ENCODE measurements at places on chromosomes 13 and 19. TPM values are rescaled to one million over a fixed set of nuclear protein-coding genes. Genes with fewer than 3 reads are reported as not detected.

DNA sequence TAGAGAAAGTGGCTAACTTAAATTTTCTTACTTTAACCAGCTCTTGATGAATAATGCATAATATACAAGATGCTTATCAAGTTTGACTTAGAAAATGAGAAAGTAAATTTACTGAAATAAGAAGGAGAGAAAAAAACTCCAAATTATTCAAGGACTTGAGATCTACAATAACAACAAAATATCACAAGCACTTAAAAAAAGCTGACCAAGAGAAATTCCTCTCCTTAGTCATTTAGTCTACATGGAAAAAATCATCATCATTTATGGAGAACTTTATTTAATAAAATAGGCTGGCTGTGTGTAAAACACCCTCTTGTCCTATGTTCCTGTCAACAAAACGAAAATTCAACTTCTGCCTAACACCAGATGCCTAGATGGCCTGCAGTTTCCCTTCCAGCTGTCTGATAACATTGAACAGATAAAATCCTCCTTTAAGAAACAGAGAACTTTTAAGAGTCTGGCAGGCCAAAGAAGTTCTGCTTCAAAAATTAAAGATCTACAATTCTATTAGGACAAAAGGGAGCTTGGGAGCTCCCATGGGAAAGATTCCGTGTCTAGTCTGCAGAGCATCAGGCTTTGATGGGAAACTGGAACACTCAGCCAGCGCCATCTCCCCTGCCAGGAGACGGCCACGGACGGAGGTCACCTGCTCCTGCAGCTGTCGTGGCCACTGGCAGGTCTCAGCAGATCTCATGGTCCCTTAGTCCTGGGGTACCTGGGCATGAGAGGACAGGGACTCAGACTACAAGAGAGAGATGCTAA, 37.9 kb upstream of the ATP11A start:
- no peak for DNase-seq

- no peak for DNase-seq
Measured at GRCh38 chr13:95301968-95302393, 730 bp upstream of the ABCC4 start.

The NCAN gene
- 0.36 TPM for total RNA-seq

DNA sequence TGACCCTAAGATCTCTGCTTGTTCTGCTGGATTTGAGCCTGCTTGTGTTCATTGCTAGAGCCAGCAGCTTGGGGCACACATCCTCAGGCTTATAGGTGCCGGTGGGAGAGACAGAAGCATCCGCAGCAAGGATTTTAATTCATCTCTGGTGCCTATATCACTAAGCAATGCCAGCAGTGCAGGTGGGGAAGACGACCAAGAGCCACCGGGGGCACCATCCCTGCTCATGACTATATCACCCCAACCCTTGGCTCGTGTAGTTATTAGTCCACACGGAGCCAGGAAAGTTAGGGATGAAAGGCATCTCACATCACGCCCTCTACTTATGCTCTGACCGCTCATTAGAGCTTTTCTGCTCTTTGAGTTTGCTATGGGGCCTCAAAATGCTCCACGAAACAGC, 298.2 kb downstream of the DCLK1 start:
- DNase-seq: no peak

- no peak for DNase-seq
Measured at GRCh38 chr19:40216777-40217026, 1.5 kb downstream of the TTC9B start.

DNA sequence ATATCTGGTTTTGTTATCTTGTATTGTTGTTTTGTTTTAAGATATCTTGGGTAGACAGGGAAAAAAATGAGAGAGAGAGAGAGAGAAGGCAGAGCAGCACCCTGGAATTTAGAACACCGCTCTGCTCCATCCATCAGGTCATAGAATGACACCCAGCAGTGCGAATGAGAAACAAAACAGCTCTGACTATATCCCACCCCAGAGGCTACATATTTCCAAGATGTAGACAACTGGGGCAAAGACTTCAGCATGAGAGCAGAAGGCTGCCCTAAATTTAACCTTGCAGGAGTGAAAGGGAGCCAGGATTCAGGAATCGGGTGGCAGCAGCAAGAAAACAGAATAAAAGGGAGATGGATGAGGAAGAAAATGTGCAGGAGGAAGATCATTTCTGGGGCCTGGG, 46.5 kb downstream of the TNFSF13B start:
- DNase-seq: no peak

The GGN gene
- 2.8 TPM for total RNA-seq

All from progenitor cell of endocrine pancreas (in vitro differentiated cells).